ENCODE measurements at places on chromosomes 2 and 18.

DNA sequence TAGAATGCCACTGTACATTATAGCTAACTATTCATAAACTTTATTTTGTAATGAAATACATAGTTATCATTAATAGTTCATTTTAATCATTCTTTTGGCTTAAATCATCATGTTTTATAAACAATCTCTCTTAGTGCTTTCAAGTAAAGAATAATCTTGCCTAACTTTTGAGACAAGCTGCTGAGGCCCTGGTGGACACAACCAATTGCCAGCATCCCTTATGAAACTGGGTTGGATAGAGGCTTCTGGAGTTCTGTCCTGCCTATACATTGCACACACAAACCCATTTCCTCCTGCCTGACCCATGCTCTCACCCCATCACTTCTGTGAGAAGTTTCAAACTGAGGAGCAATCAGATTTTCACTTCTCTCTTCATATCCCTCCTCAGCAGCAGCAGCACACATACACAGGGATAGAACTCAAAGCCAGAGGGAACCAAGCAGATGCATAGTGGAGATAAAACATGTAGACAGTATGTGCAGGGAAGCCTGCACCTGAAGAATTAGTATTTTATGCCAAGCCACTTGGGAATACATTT, 450.0 kb upstream of the SLC14A2 start:
- DNase-seq: no peak

DNA sequence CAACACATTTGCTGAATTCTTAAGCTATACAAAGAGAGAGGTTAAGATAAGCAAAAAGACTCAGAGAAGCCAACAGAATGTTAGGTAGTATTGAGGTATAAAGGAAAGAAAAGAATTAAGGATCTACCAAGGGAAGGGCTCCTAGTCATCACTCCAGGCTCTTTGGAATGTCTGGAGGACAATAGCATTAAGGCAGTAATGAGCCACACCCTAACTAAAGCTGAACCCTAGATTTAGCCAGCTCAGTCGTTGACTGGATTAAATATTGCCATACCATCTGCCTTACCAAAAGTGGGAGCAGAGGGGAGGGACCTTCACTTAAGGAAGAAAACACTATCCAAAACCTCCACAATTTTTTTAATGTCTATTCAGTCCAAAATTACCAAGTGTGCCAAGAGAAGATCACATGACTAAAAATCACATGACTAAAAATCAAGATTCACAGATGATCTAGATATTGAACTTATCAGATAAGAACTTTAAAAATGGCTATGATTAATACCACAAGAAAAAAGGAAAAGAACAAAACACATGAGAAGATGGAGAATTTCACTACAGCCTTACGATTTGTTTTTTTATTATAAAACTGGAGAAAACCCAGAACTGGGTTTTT, 59.7 kb downstream of the EXOC6B start:
- no peak for DNase-seq

- DNase-seq: no peak
Observed at GRCh38 chr2:2599441-2599840, 268.4 kb upstream of the MYT1L start.

DNA sequence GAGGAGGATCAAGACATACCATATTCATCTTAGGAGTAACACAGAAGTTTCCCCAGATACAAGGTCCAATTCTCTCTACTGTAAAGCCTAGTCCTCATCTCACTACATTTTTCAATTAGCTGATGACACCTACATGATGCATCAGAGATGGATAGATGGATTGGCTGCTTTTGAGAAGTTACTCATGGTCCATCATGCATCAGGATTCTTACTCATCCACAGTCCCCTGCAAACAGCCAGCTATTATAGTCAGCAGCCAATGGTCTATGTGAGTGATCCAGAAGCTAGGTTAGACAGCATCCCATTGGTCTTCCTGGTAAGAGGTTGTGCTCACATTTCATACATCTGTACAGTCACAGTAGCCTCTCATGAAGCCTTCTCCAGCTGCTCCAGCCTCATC, 154.5 kb upstream of the NRP2 start:
- no peak for DNase-seq

GRCh38 chr2:70663411-70663810, 104.6 kb downstream of the ADD2 start:
- no peak for DNase-seq

GRCh38 chr2:161625314-161625919, 1.2 kb downstream of the SLC4A10 start:
- DNase-seq: peak; percentile 34

GRCh38 chr2:103327386-103327785, 565.6 kb downstream of the TMEM182 start:
- no peak for DNase-seq

GRCh38 chr2:159381574-159381973, 95.1 kb upstream of the WDSUB1 start:
- no peak for DNase-seq
